H1 (cell line): ENCODE measurements at places on chromosomes 11 and 22. TPM values are rescaled to one million over a fixed set of nuclear protein-coding genes. Genes with fewer than 3 reads are reported as not detected.

OR52B2 gene
- not detected in 2 replicates for total RNA-seq

- no peak for DNase-seq
Measured at GRCh38 chr22:39129746-39130145, 22.7 kb downstream of the CBX7 start.

DNA sequence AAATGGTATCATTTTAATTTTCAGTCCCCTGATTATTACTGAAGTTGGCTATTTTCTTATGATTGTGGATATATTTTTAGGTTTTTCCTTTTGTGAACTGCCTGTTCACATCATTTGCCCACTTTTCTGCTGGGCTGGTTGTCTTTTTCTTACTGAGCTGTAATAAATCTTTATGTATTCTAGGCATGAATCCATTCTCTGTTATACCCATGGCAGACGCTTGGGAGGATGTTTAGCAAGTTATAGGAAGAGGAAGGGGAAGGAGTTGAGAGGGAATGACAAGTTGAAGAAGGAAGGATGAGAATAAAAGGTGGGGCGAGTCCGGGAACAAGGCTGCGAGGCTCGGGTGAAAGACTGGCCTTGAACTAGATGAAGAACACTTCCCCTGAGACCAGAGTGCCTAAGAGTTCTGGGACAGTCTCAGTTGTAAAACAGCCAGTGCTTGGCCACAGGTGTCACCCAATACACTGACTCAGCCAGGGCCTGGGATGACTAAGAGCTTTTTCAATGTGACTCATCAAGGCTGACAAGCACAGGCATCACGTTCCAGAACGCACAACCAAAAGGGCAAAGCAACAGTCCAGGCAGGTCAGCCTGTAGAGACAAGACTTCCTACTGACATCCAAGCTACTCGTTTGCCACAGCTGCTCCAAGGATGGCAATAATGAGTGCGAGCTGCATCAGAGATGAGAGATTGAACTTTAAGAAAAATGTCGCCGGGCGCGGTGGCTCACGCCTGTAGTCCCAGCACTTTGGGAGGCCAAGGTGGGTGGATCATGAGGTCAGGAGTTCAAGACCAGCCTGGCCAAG, 35.2 kb downstream of the LRFN4 start:
- no peak for DNase-seq

GRCh38 chr11:128530118-128531074, 57.0 kb downstream of the ETS1 start:
- DNase-seq, result no peak

DNA sequence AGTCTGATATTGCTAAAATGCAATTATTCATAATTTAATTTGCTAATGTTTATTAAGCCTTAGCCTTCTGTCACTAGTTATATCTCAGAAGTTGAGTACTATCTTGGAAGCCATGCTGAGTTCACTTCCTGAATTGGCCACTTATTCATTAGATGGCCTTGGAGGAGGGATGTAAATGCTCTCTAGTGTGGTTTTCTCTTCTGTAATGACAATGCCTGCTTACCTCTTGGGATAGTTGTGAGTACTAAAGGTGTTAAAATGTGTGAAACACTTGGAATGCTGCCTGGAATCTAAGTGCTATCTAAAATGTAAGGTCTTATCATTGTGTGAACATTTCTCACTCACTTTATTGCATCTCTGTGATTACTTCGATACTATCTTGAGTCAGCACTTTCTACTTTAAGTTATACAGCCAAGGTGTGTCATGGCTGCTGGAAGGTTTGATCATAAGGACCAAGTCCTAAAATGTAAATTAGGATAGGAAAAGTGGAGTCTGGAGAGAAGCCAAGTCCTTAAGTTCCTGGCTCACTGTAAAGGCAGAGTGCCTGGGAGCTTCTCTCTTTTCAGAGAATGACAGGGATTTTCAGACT, 12.4 kb downstream of the GLYATL2 start:
- no peak for DNase-seq

GRCh38 chr11:107014871-107015270, 3.4 kb downstream of the GUCY1A2 start:
- no peak for DNase-seq

- DNase-seq, result no peak
Measured at GRCh38 chr11:90216611-90217010, 6.2 kb downstream of the CHORDC1 start.

CNIH2 gene
- total RNA-seq, result 15.8 and 17.0 TPM in 2 replicates

DNA sequence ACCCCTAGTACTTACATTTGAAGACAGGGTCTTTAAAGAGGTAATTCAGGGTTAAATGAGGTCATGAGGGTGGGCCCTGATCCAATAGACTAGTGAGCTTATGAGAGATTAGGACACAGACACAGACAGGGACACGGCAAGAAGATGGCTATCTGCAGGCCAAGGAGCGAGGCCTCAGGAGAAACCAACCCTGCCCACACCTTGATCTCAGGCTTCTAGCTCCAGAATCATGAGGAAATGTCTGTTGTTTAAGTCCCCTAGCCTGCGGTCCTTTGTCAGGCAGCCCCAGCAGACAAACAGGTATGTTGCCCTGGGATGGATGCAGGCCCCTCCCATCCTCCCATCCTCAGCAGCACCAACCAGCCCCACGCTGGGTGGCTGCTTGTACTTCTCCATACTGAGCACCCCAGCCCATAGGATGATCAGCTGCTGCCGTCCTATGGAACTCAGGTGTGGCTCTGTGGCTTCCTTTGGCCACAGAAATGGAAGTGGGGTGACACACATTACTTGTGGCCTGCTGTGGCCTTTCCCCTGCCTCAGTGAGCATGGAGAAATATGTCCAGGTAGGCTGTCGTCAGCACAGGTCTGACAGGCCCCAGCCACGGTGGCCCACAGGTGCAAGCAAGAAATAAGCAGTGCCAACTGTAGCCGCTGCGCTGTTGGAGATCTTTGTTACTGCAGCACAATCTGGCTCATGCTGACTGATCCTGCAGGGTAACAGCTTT, 7.9 kb downstream of the GNB1L start:
- no peak for DNase-seq

- DNase-seq, result no peak
Measured at GRCh38 chr11:75292943-75293342, 52.4 kb downstream of the TPBGL start.

GRCh38 chr22:40346185-40347118, at the start of gene ADSL:
ADSL (plus strand) TSS chr22:40346500; CDS start chr22:40346559, 59 bp downstream.
- peak; percentile 91 for DNase-seq

DNA sequence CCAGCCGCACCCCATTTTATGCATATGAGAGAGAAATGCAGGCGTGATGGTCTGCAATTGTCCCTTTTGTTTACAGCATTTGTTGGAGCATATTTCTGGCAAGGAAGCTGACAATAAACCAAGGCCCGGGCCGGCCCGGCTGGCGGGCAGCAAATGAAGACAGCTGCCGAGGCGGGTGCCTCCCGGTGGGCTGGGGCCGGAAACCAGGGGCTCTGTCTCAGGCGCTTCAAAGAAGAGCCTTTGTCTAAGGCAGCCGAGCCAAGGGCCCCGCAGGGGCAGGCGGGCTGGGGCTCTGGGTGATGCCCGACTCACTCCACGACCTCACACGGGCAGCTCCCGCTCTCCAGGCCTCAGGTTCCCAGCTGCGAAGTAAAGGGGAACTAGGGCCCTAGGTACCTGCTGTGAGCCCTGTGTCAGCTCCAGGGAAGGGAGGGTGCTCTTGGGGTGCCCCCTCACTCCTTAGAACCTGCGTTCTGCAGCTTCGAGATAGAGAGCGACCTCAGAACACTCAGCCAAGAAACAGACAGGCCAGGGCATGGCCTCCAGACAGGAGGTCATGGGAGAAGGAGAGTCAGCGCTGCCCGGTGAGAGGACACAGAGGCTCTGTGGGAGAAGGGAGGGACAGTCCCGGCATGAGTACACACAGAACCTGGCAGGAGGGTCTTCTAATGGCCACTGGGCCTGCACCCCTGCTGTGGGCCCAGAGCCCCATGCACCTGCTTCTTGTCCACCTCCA, 2.4 kb downstream of the LINC01488 start:
- DNase-seq, result no peak

GRCh38 chr22:35605369-35605680, 11.8 kb downstream of the MB start:
- no peak for DNase-seq

- no peak for DNase-seq
Measured at GRCh38 chr11:121323046-121323607, 30.6 kb downstream of the SC5D start.

LAYN gene
- total RNA-seq, result 7.7 and 9.3 TPM in 2 replicates

PATE2 gene
- total RNA-seq, result not detected in 2 replicates

GRCh38 chr22:41480397-41480735, 11.4 kb downstream of the ACO2 start:
- no peak for DNase-seq

GGTLC2 gene
- total RNA-seq, result not detected in 2 replicates

- no peak for DNase-seq
Measured at GRCh38 chr11:102833731-102834130, 9.7 kb downstream of the MMP3 start.

POTEH gene
- not detected in 2 replicates for total RNA-seq

ALDH3B1 gene
- 0.27 and 0.32 TPM in 2 replicates for total RNA-seq

GRCh38 chr22:25375683-25376082, 156.2 kb downstream of the CRYBB2 start:
- no peak for DNase-seq

GPR137 gene
- 36.8 and 37.8 TPM in 2 replicates for total RNA-seq

DNA sequence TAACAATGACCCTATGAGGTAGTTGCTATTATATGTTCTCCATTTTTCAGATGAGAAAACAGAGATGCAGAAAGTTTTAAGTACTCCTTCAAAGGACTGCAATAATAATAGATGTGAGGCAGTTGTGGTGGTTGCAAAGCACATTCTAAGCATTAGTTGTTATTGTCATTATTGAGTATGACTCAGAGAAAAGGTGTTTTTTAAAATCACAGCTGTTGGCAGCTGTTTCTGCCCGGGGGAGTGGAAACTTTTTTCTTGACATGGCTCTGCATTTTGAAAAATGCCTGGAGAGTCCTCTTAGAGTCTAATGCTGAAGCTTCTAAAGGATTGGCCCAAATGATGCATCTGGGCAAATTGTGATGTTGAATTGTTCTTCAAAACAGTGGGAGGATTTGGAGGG, 244.5 kb upstream of the MPPED2 start:
- no peak for DNase-seq

DNA sequence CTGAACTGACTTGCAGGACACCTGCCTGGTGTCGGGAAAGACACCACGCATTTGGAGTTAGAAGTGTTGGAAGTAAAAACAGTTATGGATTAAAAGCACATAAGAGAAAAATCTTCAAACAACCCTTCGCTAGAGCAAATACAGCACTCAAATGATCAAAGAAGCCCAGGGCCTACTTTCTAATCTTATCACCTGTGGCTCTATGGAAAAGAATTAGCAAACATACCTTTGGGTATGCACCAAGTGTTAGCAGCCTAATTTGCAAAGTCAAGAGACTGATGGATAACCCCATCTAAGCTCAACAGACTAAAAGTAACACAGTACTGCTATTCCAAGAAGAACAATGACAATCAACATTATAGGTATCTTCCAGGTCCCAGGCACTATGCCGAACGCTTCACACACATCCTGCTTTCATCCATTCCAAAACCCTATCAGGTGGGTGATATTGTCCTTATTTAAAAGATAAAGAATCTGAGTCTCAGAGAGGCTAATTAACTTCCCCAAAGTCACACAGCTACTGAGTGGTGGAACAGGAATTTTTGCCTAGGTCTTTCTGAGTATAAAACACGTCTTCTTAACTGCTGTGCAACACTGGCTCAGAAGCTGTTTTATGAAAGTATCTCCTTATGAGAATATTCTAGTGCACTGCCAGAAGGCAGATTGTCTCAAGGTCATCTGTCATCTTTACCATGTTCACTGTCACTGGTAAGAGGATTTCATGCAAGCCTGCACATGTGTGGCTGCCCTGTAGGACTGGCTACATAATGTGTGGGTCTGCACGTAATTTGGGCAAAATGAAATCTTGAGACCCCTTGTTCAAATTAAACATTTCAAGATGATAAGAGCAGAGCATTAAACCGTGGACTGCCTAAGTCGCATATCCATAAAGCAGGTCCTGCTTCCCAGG, 16.4 kb downstream of the SLC1A2 start:
- no peak for DNase-seq

GRCh38 chr11:70608568-70609470, 210.5 kb downstream of the CTTN start:
- no peak for DNase-seq

SHISAL1 gene
- total RNA-seq, result 5.4 and 5.8 TPM in 2 replicates

FXYD6 gene
- 44.6 and 50.0 TPM in 2 replicates for total RNA-seq

APOBEC3C gene
- 23.3 and 23.7 TPM in 2 replicates for total RNA-seq

GTSE1 gene
- total RNA-seq, result 38.6 and 40.6 TPM in 2 replicates

GRCh38 chr11:8247312-8247711, 16.4 kb downstream of the LMO1 start:
- DNase-seq, result peak; percentile 75

GRCh38 chr11:26297189-26297975, 34.5 kb upstream of the ANO3 start:
- no peak for DNase-seq

GRCh38 chr11:113001709-113002108, 40.5 kb downstream of the NCAM1 start:
- DNase-seq, result no peak

DNA sequence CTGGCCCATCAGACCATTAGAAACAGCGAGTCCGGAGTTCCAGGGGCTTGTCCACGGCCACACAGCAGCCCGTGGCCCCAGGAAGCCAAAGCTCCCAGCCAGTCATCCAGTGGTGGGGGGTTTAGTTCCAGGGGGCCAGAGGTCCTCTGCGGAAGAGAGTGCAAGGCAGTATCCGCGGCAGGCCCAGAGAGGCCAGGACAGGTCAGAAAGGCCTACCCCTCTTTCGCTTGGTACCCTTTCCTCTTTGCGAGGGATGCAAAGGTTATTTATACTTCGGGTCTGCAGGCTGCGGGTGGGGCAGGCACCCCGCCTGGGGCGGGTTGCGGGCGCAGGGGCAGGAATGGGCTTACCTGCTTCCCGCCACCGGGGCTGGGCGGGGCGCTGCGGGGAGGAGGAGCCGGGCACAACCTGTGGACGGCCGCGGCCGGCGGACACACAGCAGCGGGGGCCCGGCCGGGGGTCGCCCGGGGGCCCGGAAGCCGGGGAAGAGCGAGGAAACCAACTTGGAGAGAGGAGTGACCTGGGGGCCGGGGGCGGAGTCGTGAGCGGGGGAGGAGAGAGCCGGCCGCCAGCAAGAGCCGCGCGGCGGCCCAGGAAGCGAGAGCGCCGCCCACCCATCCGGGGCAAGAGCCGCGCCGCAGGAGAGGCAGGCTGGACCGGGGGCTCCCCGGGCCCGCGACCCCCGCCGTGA, at the start of gene SH3BP1:
SH3BP1 (plus strand) TSS at position 600 of the 691 bp plus-strand sequence. CDS start 119 bp downstream, outside the sequence.
- no peak for DNase-seq

HBG1 gene
- not detected in 2 replicates for total RNA-seq

GRCh38 chr11:73652046-73652730, 5.8 kb downstream of the PLEKHB1 start:
- peak; percentile 49 for DNase-seq

KRTAP5-9 gene
- total RNA-seq, result not detected in 2 replicates

MUC15 gene
- not detected in 2 replicates for total RNA-seq

INPP5J gene
- 6.0 and 6.4 TPM in 2 replicates for total RNA-seq

GRCh38 chr11:60631944-60632343, 67.5 kb upstream of the MS4A8 start:
- DNase-seq, result no peak
